ENCODE measurements at places on chromosomes 12 and 14.

GRCh38 chr14:58796242-58797009, 158.7 kb downstream of the DACT1 start:
- no peak for DNase-seq

DNA sequence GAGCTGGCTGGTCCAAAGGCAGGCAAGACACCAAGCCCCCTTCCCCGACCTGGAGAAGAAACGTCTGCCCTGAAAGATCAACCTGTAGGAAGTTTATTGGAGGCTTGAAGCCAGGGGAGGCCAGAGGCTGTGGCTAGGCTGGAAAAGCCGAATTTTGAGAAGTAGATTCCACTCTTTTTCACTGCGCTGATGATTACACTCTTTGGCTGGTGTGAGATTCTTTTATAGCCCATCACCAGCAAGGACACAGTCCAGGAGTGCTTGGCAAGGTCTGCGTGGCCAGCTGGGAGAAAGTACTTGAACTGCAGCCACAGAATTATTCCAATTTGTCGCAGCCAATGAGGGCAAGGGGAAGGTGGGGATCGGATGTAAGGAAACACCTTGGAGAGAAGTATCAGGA, 45.0 kb downstream of the SYNE3 start:
- no peak for DNase-seq

GRCh38 chr14:50932592-50933495, 11.4 kb downstream of the PYGL start:
- no peak for DNase-seq

- no peak for DNase-seq
Measured at GRCh38 chr12:101777485-101777884, 38.2 kb upstream of the SYCP3 start.

- no peak for DNase-seq
Measured at GRCh38 chr14:91729756-91730155, 2.1 kb downstream of the CATSPERB start.

- no peak for DNase-seq
Measured at GRCh38 chr14:78530078-78530477, 359.9 kb downstream of the NRXN3 start.

GRCh38 chr12:84161296-84161695, 751.3 kb downstream of the SLC6A15 start:
- DNase-seq: no peak

GRCh38 chr12:94380507-94380906, 79.2 kb downstream of the CEP83 start:
- no peak for DNase-seq

GRCh38 chr14:35571598-35571997, 37.6 kb downstream of the INSM2 start:
- no peak for DNase-seq

- no peak for DNase-seq
Measured at GRCh38 chr12:14972816-14973215, at the start of gene PDE6H. PDE6H (plus strand) TSS chr12:14973042; CDS start chr12:14978013, 4,971 bp downstream.

- DNase-seq: no peak
Measured at GRCh38 chr12:110002676-110003515, 3.7 kb downstream of the ANKRD13A start.

DNA sequence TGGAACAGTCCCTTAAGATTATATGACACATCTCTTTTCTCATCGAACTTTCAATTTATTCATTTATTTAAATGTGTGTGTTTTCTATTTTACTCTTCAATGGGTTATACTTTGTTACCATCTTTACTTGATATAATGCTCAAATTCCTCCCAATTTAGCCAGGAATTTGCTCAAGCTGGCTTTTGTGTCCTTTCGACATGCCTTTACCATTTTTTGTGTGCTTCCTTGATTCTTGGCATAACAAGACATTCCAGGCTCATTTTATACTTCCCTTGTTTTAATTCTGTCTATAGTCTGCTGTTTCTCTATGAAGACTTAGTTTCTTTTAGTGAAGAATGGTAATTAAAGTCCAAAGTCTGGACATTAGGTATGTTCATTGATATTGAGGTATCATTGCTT, 315.8 kb downstream of the AEBP2 start:
- no peak for DNase-seq

DNA sequence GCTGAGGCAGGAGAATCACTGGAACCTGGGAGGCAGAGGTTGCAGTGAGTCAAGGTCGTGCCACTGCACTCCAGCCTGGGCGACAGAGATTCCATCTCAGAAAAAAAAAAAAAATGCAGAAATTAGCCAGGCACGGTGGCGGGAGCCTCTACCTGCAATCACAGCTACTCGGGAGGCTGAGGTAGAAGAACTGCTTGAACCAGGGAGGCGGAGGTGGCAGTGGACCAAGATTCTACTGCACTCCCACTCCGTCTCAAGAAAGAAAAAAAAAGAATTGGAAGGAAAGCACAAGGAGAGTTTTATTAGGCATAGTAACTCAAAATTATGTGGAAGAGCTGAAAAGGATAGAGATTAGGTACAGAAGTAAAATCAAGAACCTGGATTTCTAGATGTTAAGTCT, 20.8 kb upstream of the AMHR2 start:
- no peak for DNase-seq

GRCh38 chr12:131912518-131913274, 16.4 kb upstream of the PUS1 start:
- DNase-seq: no peak

GRCh38 chr14:35140718-35141581, 18.6 kb downstream of the PRORP start:
- DNase-seq: no peak

- DNase-seq: no peak
Measured at GRCh38 chr12:91191513-91192111, 9.0 kb upstream of the DCN start.

GRCh38 chr12:111166779-111167540, 201.9 kb downstream of the PHETA1 start:
- DNase-seq: no peak

DNA sequence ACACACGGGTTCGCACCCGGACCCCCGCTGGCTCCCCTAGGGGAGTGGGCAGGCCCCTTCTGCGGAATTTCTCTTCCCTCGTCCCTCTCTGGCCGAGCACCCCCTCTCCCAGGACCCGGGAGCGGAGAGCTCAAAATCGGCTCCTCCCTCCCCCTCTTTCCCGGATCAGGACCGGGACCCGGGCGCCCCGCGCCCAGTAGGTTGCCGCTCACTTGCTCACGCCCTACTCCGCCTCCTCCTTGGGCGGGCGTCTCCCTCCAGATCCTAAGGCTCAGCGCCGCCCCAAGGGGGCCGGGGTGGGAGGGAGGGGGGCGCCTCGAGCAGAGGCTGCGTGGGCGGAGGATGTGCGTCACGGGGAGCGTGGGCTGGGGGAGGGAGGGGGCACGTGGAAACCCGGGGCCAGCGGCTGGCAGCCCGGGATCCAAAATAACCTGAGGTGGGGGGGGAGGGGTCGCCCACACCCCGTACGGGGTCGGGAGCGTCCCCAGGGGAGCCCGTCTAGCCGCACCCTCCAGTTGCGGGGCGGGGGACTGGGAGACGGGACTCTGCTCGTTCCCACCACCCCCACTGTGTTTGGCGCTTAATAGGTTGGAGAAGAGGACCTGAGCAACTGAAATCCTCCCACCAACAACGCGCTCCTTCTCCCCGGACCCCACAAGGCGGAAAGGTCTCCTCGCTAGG, 1.8 kb upstream of the NAB2 start:
- DNase-seq: peak; percentile 91

DNA sequence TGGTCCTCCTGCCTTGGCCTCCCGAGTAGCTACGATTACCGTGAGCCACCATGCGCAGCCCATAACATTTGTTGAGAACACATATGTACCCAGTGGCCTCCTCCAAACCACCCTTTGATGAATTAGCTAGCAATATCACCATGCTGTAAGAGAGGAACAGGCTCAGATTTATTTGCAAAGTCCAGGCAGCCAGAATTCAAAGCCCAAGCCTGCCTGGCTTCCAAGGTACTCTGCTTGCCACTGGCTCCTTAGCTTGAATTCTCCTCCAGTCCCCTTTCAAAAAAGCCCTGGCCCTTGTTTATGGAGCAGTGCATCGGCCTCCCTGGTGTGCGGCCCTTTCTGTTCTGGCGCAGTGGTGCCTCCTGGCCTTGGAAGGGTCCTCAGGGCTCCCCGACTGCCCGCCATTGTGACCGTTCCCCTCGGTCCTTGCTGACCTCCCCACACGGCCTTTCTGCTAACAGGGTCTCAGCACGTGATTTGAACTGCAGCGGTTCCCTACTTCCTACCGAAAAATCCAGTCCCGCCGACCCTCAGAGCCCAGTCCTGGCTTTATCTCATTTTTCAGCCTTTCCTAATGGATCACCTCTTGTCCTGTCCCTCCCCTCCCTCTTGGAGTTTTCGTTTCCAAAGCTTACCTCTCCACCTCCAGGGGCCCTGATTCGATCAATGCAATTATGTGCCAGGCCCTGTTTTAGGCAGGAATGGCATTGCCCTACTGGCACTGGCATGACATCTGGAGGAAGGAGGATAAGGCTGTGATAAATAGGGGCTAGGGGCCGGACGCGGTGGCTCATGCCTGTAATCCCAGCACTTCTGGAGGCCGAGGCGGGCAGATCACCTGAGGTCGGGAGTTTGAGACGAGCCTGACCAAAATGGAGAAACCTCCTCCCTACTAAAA, 22.0 kb downstream of the SLC25A29 start:
- no peak for DNase-seq

DNA sequence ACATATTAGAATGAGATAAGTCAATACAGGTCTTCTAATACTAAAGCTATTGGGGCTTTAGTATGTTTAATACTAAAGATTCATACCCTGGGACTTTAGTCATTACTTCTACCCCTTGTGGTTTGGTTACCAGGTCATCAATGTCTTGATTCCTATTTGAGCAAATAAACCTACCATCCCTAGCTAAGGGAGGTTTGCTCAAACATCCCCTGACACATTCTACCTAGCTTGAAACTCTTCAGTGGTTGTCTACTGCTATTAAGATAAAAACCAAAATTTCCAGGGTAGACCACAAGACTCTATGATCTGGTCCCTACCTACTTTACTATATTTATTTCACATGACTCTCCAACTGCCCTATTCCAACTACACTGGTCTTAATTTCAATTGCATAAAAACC, 7.3 kb upstream of the C2CD5 start:
- DNase-seq: no peak

GRCh38 chr14:54450535-54450934, 9.4 kb upstream of the CNIH1 start:
- no peak for DNase-seq

GRCh38 chr14:50545618-50546017, 13.2 kb upstream of the MAP4K5 start:
- no peak for DNase-seq

DNA sequence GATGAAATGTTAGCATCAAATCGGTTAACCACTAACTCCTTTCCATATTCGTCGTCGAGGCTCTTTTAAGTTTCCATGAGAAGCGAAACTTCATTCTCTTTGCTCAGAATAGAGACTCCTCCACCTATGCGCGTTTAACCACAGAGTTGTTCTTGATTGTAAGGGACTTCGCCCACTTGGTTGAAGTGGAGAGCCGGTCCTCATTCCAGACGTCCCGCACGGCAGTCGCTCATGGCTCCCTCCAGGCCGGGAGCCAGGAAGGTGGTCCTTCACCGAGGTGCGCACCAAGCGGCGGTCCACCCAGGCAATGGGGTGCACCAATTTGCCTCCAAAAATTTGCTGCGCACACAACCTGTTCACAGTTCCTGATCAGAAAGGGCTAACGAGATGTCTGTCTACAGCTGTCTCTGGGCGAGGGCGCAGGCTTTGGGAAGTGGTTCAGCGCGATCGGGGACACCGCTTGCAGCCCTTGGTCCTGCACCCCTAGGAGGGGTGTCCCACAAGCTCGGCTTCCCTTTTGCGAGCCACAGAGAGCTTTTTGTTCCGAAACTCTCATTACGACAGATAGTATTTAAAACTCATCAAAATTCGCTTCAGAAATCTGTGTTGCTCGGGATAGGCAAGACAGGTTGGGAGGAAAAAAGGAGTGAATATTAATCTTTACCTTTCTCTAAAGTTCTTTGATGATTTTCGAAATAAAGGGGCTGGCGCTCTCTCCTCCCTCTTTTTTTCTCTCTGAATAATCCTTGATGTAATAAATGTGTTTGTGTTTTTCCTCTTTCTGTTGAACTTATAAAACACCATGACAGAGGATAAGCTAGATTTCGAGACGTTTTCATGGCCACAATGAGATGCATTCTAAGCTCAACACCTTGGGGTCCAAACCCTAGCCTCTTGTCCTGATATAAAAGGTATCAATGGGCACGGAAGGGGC, 6.4 kb upstream of the ALX1 start:
- DNase-seq: no peak

DNA sequence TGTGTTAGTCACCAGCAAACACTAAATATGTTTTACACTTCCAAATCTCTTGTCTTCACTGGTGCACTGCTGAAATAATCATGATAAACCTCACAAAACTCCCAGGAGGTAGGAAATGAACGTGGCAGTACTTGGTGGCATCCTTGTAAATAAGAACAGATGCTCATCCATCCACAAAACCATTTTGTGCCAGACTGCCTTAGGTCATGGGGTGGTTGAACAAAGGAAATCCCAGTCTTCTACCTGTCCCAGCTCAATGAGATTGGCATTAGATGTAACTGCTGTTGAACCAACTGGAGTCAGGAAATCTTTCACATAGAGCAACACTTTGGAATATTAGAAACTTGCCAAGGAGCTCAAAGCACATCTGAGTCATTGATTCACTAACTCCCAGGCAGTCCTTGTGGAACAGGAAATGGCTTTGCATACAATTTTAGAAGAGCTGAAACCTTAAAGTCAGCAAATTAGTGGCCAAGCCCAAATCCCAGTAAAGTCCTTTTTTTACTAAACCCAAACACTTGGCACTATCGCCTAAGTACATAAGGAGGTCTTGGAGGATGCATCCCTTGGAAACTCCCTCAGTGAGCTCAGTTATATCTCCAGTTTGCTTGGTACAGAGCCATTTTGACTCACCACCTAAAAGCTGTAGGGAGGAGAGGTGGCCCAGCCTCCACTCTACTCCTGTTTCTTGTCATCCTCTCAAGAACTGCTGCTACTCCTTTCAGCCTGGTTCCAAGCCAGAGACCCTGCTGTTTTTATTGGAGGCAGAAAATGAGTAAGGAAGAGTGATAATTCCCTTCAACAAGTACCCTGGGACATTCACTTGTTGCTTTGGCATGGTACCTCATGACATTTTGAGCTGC, 208.0 kb downstream of the NOVA1 start:
- DNase-seq: no peak

GRCh38 chr12:22481547-22482104, 62.7 kb downstream of the C2CD5 start:
- no peak for DNase-seq

- no peak for DNase-seq
Measured at GRCh38 chr14:59869381-59870255, 958 bp downstream of the RTN1 start.

GRCh38 chr14:103625356-103626095, 3.5 kb upstream of the KLC1 start:
- DNase-seq: no peak

DNA sequence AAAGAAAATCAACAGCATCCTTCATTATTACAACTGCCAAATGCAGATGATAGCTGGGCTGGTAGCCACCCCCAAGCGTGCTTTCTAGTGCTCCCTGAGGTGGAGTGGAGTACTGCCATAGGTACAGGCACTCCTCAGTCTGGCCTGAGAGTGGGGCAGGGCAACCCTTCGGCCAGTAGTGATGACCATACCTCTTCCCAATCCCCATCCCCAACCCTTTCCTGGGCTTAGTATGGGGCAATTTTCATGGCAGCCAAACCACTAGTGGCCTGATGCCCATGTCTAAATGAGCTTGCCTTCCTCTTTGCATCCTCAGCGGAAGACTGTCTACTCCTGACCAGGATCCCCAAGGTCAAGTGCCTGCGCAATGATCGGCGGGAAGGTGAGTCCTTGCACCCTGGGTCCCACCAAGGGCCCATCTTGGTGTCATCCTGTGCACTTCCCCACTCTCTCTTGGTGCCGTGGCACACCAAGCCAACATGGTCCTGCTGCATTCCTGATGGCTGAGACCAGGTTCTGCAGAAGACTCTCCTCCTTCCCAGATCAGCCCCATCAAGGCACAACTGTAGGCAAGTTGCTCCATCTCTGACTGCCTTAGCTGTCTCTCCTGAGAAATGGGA, 65.8 kb downstream of the GALNT16 start:
- no peak for DNase-seq

Data from stimulated activated CD4-positive, alpha-beta T cell treated with anti-CD3 and anti-CD28 coated beads, Interleukin-1b, Interleukin-23, amount 100 ng/mL, for 24 hours (primary cell).